ENCODE measurements at places on chromosomes 1 and 21. TPM values are rescaled to one million over a fixed set of nuclear protein-coding genes. Genes with fewer than 3 reads are reported as not detected.

TSNAX gene
- 39.2 TPM for total RNA-seq

AGT gene
- 0.16 TPM for total RNA-seq

TINAGL1 gene
- not detected for total RNA-seq

WDR64 gene
- total RNA-seq: not detected

FCAMR gene
- total RNA-seq: not detected

MIXL1 gene
- 0.41 TPM for total RNA-seq

ZMYND12 gene
- 0.68 TPM for total RNA-seq

LGALS8 gene
- total RNA-seq: 29.9 TPM

HNRNPCL2 gene
- total RNA-seq: not detected

ESRRG gene
- total RNA-seq: 1.5 TPM

ZNF683 gene
- not detected for total RNA-seq

EFNA3 gene
- 6.6 TPM for total RNA-seq

HEATR1 gene
- 65.3 TPM for total RNA-seq

SLC25A34 gene
- 2.9 TPM for total RNA-seq

HDAC1 gene
- 128 TPM for total RNA-seq

SLC1A7 gene
- total RNA-seq: not detected

ATAD3A gene
- 58.0 TPM for total RNA-seq
